ENCODE measurements at places on chromosomes 2 and 18.

GRCh38 chr2:28370354-28370753, 22.3 kb upstream of the FOSL2 start:
- DNase-seq: no peak

- no peak for DNase-seq
Observed at GRCh38 chr2:37774976-37775907, 103.8 kb upstream of the CDC42EP3 start.

- no peak for DNase-seq
Observed at GRCh38 chr18:11066038-11066437, 83.3 kb downstream of the PIEZO2 start.

DNA sequence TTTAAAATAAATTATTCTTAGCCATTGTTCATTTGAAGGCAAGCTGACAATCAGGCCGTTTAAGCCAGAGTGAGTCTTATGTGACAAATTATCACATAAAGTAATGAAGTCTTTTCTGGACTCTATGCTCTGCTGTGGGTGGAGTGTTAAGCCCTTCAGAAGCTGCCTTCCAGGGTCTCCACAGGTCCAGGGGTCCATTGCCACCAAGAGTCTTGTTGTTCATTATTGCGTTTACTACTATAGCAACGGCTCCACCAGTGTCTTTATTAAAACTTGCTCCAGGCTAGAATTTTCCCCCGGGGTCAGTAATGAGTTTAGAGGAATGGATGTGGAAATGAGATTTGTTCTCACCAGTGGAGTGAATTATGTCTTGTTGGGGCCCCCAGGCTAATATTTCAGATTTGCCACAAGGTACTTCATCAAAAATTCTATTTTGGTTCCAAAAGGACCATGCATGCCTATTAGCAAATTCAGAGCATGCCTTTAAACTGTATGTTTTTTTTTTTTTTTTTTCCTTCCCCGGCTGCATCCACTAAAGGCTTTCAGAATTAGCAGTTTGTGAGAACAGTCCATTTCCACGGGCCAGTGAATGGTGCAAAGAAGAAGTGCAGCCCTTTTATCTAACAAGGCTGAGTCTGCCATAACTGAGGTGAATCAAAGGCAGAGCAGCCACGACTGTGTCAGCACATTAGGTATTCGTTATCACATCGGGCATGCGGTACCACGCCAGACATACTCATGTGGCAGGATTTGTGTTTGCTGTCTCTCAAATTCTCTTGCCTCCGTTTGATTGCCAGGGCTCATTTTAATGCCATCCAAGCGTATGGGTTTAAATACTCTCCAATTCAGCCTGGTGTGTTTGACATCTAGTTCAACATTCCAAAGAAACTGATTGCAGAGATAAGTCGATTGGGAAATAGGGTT, 26.2 kb upstream of the LRRTM1 start:
- no peak for DNase-seq

- no peak for DNase-seq
Observed at GRCh38 chr18:59631583-59632181, 65.5 kb downstream of the CCBE1 start.

DNA sequence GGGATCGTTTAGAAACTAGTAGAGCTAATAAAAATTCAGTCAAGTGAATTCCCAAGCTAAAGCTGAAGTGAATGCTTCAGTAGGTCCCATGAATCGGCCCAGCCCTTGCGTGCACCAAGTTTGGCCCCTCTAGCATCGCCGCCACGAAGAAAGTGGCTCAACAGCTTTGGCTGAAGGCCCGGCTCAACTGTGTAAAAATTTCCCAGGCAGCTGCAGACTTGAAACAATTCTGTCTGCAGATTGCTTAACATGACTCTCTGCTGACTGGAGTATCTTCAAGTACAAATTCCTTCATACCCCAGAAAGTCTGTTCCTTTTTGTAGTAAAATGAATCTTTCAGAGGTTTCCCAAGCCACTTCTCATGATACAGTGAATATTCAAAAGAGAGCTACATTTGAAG, 32.7 kb downstream of the ALMS1 start:
- DNase-seq: no peak

DNA sequence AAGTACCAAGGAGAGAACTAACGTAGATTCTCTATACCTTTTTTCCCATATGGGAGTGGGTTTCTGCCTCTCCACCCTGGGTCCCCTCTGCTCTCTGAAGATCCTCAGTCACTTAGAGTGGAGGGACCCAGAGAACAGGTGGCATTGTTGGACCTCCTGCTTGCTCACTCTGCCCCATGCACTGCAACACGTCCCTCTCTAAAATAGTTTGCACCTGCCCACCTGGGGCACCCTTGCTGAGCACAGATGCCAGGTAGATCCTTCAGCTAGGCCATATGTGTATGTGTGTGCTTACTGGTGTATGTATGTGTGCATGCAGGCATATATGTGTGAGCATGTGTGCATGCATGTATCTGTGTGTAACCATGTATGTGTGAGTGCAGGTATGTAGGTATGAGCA, 2.2 kb downstream of the IL36RN start:
- no peak for DNase-seq

DNA sequence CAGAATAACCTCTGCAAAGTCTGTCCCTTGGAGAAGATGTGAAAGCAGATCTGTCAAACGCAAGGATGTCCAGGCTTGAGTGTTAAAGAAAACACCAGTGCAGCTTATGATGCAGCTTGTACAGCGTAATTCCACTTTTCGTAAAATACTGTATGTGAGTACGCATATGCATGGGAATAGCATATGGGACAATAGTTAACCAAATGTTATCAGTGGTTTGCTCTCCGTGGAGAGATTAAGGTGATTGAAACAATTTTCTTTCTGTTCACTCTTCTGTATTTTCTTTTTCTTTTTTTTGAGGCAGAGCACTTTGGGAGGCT, 27.2 kb downstream of the ATOH8 start:
- DNase-seq: no peak

- no peak for DNase-seq
Observed at GRCh38 chr2:224556381-224556780, 28.8 kb downstream of the CUL3 start.

DNA sequence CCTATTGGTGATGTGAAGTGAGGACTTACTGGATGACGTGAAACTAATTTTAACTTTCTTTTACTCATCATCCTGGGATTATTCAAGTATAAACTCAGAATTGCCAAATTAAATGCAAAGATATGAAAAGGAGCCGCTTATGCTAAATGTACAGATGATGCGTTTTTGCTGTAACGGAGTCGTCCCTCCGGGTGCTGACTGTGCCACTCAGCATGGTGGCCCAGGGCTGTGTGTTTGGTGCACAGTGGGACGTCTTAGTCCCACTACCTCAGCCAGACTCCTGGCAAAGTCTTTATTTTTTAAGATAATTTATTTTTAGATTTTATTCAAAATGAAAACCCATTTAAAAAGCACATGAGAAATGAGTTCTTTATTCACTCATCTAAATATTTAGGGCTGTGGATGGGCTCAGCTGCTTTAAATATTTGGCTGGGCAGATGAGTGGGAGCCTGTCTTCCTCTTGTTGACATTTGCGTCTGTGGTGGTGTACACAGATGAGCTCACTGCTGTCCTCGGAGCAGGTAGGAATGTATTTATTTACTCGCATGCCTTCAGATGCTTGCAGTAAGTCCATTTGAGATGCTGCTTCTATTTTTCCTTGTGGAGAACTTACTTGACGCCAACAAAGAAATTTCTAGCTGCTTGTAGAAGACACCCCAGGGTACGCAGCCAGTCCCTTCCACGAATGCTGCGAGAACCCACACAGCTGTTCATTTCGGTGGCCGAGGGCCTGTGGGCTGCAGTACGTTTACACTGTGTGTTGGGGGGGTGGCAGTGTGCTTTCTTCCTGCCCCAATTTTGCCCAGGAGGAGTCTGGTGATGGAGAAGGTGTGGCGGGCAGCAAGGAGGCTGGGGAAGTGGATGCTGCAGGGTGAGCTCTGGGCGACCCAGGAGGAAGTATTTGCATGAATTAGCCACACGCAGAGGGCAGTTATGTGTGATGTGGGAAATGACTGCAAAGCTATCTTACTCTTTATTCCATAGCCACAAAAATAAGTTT, 105.0 kb downstream of the AGAP1 start:
- DNase-seq: no peak

DNA sequence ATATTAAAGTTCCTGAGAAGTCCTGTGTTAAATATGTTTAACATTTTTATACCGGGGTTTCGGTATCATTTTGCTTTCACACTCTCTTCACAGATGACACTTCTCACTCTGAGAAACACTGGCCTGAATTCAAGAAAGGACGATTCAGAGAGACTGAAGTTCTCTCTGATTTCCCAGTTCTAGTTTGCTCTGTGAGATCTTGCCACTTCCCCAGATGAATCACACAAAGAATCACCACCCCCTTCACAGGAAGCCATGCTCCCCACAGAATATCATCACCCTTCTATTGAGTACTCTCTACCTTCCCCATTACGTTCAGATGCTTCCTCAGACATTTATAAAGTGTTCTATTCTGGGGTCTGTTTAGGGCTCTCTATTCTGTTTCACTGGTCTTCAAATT, 16.1 kb upstream of the CD207 start:
- no peak for DNase-seq

DNA sequence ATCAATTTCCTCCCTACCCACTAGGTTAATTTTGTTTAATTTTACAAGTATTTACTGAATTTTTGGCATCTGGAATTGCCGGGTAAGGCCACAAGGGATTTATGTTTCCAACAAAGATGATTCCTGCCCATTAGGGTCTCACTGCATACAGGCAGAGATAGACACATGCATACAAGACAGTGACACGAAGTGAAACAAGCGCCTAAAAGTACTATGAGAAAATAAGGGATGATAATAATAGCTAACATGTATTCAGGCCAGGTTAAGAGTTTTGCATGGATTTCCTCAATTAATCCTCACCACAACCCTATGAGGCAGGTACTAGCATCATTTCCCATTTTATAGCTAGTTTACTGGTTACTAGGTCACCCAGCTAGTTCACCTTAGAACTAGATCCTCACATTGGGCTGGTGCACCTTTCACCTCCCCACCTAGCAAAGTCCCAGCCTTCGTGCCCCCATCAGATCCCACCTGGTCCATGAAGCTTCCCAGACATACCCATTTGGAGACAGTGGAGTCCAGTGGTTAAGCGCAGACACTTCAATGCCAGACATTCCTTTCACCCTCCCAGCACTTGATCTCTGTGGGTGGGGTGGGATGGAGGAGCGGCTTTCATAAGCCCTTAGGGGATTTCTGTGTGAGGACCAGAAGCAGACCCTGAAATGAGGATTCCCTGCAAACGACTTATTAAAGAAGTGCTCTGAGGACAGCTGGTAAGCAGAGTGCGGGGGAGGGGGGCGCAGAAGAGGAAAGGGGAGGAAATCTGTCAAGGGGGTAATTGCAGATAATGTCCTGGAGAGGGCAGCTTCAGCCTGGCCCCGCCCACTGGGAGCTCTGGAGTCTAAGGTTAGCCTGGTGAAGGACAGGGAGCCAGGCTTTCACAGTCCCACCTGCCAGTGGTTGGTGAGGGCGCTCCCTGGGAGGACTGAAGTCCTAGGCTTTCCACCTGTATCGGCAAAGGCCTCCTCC, 5.8 kb upstream of the DGUOK start:
- DNase-seq: peak; percentile 87

DNA sequence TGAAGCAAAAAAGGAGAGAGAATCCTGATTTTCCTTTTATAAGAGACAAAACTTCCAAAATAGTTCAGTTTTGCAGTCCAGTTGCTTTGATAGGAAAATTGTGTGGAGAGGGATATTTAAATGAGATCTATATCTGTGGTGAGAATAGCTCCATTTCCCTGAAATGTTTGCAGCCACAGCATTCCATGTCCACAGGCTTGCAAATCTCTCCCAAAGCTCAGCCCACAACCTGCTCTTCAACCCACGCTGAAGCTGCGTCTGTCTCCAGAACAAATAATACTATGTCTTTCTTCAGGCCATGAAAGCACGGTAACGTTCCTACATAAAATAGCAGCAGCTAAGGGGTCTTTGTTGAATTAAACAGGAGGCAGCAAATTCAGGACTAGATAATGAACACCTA, 31.8 kb downstream of the TMEM17 start:
- DNase-seq: no peak

DNA sequence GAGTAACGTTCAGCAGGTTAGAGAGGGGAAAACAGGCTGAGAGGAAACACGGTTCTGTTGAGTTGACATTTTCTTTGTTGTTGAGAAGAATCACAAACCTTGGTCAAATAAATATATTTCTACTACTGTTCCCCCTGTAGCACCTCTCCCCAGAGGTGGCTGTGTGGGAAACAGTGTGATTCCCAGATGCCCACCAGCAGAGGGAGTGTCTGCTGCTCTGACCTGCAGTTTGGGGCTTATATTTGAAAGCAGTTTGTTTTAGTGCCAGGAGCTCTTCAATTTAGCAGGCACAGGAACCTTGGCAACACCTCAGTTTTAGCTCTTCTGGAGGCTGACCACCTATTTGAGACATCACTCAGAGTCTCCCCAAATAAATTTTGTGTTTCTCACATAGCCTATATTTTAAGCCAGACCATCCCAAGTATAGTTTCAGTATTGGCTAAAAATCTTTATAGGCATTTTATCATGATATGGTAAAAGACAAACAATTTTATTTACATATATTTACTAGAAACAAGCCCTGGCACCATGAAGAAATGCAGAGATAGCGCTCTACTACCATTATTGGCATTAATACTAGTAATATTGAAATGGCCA, 75.7 kb downstream of the PIK3C3 start:
- peak; percentile 14 for DNase-seq

- DNase-seq: no peak
Observed at GRCh38 chr2:27915874-27916273, 25.3 kb downstream of the BABAM2 start.

DNA sequence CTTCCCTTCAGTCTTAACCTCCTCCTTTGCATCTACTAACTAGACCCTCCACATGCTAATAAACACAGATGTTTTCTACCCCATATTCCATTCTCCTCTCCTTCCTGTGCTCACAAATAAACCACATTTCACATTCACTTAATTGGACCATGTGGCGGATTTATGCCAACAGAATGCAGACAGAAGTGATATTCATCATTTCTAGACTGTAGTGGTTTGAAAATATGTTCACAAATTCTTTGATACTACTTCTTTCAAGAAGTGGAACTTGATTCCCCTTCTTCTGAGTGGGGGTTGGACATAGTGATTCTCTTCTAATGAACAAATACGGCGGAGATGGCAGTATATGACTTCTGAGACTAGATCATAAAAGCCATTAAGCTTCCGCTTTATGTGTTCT, 73.5 kb upstream of the SPTBN1 start:
- no peak for DNase-seq

- DNase-seq: no peak
Observed at GRCh38 chr2:217915706-217916105, 87.1 kb downstream of the TNS1 start.

DNA sequence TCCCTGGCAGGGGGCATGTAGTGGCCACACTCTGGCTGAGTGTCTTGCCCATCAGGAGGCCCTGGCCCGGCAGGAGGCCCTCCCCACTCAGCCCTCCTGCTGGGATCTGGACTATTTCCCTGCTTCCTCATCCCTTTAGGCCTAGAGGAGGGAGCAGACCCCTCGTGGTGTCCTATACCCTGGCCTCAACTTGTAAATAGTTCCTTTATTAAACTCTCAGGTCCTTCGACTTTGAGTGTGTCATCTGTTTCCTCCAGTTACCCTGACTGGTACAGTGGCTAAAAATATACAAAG, 166.7 kb upstream of the GLI2 start:
- DNase-seq: no peak
